Stimulated activated CD8-positive, alpha-beta memory T cell treated with anti-CD3 and anti-CD28 coated beads, Interleukin-12 subunit alpha, Interleukin-12 subunit beta, amount 100 ng/mL, for 4 hours (primary cell): ENCODE measurements at places on chromosomes 7 and 10.

GRCh38 chr7:21547501-21547900 is 4.7 kb downstream of the DNAH11 start:
- no peak for DNase-seq

DNA sequence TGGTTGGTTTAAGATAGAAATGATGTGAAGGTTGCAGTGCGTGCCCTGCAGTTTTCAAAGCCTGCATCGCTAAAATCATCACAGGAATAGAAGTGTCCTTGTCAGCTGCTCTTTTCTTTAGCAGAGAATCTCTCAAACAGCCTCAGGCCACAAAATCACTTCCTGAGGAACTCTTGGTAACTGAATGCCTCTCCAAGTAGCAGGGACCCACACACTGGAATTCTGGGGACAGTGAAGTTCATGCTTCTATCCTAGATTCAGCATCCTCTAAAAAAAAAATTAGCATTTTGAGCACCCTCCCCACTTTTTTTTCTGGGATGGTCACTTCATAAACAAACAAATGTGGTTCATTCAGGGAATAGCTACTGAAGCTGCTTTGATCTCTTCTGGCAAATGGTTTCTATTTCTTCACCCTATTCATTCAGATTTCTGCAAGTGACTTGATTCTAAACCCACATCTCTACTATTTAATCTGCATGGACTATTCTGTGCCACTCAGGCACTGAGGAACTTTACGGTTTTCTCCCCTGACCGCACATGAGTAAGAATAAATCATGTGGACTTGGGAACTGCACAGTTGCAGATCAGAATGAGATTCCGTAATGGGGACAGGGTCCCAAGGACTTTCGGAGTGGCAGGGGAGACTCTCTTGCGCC is 306.9 kb downstream of the FRMD4A start:
- no peak for DNase-seq

DNA sequence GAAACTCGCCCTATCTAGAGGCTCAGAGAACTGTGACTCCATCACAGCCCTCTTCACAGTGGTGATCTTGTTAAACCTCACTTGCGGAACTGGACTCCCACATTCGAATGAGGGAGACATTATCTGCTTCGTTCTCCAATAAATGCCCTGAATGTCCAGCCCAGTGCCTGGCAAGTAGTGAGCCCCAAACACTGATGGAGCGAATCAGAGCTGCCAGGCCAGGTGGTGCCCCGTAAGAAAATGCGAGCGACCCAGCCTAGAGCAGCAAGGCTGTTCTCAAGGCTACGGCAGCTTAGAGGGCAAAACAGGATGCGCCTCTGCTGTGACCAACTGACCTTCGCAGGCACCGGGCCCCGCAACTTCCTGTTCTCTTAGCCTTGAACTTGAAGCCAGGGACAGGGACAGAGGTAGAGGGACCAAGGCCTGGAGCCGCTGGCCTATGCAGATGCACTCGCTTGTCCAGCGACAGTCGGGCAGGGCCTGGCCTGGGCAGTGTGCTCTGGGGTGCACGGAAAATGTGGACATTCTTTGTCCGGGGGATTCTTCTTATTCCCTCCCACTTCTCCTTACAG is 217.6 kb downstream of the TCERG1L start:
- DNase-seq: no peak

GRCh38 chr10:52645187-52645758 is 127.3 kb downstream of the MBL2 start:
- DNase-seq: no peak

- no peak for DNase-seq
These were observed 35.5 kb downstream of the SEMA3C start for GRCh38 chr7:80883154-80884025.

DNA sequence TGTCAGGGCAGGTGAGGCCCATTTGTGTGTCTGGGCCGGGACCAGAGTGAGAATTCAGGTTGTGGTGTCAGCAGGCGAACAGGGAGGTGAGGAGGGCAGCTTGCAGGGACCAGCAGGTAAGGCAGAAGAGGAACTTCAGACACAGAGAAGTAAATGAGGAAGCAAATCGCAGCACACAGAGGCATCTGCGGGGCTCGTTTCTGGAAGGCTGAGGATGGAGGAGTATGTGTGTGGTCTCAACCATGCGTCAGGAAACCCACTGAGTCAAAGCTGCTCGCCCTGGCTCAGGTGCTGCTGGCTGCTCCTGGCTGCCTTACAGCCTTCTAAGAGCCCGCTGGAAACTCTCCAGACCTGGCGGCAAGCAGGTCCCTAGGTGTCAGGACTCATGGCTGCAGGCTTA is 26.9 kb upstream of the PITRM1 start:
- DNase-seq: no peak

GRCh38 chr10:70958396-70958795 is 70.0 kb upstream of the PCBD1 start:
- DNase-seq: no peak

- no peak for DNase-seq
These were observed 55.1 kb downstream of the VCL start for GRCh38 chr10:74052994-74053393.

DNA sequence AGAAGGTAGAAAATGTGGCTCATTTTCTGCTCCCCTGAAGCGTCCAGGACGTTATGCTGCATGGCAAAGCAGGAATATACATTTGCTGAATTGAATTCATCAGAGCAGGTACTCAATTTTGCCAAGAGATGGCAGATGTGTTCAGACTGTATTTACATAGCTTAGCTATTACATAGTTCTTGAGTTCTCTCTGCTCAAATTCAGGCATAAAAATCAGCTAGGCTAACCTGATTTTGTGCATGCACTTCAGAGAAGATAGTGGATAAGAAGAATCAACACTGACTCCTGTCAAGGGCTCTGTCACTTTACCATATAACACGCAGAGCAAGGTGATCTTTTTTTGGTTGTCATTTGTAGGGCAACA is 209.2 kb upstream of the FAM3C start:
- DNase-seq: no peak

DNA sequence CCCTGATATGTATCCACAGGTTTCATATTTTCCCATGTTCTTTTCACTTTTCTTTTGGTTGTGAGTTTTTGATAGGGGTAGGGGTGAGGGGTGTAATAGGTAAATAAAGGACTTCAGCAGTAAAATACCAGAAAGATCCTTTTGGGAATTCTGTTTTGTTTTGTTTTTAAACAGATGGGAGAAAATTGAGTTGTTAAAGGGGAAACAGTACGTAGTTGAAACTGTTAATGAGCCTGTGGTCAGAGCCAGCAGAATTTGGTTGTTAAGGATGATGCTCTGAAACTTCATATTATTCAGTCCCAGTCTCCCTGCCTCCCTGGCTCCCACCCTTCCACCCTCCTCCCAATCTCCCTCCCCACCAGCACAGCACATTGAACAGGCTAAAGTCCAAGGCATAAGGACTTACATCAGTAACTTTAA is 195.9 kb downstream of the CREB5 start:
- no peak for DNase-seq

DNA sequence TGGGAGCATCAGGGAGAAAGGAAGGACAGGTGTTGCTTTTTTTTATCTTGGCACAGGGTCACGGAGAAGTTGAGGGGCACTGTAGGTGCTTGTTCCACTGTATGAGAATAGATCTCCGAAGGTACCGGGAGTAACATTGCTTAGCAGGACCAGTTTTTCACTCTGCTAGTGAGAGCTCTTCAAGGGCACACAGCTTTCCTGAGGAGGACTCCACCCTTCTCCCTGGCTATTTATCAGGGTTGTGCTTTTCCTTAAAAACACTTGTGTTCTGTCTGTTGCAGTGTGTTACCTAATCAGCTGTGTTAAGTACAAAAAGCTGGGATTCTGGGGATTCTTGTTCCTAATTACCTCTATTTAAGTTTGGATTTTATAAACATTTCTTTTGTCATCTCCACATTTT is 160.5 kb downstream of the SND1 start:
- DNase-seq: no peak

DNA sequence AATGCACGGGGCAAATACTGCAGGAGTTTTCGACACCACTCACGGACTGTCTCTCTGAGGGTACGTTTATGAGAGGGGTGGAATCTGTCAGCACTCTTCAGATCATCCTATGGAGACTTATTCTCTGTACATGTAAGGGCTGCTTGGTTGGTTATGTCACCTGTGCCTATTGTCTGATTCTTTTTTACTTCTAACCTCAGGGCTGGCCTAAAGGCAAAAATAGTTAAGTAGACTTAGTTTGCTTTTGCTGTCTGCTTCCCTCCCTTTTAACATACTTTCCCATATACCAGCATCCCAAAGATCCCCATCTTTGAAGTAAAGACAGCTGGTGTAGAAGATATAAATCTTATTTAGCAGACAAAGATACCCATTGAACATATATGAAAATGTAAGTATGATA is 105.9 kb downstream of the PRKG1 start:
- DNase-seq: no peak

DNA sequence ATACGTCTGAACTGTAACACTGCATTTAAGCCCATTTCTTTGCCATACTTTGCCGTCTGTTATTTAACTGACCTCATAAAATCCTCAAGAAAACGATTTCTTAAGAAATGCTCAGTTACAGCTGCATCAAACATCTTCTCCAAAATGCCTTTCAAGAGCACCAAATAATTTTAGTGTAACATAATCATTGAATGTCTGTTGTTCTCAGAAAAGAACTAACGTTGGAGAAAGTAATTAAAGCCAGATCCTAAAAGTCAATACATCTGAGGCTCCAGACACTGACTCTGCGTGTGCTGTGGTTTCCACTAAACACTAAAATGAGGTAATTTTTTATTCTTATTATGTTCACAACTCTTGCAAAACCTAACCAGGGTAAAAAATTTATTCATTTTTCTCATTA is 63.7 kb upstream of the LRRC17 start:
- no peak for DNase-seq

DNA sequence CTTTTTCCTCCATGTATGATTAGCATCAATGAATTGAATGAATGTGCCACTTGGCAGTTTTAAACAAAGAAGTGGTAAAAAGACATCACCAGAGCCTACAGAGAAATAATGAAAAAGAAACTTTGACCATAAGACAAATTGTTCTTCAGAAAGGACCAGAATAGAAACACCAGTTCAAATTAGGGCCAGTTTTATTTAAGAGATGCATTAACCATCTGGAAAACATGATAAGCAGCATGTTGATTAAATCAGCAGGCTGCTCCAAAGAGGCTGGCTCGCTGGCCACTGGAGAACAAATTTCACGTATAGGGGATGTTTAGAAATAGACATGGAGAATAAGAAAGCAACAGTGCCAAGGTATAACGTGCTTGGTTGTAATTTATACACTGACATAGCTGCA is 242.3 kb upstream of the AOAH start:
- no peak for DNase-seq

DNA sequence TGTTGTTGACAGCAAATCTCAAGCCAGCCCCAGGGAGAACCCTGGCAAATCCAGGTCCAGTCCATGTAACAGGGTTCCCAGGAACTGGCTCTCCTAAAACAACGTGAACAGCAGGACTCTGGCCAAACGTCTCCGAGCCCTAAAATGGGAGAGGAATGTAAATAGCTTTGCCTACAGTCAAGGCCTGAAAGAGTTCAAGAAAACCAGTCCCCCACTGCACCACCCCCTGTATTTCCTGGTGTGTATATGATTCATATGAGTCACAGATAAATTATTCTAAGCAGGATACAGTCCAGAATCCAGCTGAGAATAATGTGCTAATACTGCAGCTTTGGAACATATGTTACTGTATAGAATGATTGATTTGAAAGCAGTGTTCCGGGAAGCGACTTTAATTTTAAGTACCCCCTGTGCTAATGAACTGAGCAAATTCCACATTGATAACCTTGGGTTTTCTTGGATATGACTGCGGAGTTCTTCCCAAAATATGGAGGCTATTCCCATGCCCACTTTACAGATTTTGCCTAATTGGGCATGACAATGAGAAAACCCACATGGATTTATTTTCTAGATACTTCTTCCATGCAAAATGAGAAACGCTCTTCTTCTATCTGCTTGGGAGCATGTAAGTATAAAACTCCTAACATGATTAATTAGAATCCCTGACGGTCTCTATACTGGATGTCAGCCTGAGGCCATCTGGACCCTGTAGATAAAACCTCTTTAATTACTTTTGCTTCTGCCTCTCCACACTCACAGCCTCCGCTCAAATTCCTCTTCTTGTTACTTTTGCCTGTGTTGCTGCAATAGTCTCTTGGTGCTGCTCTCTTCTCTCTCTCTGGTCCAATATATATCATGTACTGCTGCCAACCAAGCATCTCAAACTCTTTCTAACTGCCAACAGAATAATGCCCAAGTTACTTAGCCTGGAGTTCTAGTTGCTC is 50.2 kb downstream of the LAMB4 start:
- DNase-seq: no peak

GRCh38 chr7:71694665-71695064 is 562.7 kb downstream of the GALNT17 start:
- no peak for DNase-seq

DNA sequence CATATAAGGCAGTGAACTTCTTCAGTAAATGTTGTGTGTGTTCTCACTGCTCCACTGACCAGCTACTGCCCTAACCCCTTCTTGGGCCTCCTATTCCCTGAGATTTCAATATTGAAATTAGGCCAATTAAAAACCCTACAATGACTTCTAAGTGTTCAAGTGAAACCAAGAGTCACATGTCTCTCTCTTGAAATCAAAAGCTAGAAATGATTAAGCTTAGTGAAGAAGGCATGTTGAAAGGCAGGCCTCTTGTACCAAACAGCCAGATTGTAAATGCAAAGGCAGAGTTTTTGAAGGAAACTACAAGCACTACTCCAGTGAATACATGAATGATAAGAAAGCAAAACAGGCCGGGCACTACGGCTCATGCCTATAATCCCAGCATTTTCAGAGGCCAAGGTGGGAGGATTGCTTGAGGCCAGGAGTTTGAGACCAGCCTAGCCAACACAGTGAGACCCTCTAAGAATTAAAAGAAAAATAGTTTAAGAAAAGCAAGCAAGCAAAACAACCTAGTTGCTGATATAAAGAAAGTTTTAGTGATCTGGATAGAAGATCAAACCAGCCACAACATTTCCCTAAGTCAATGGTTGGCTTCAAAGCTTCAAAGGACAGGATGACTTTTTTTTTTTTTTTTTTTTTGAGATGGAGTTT is 22.3 kb downstream of the BRAF start:
- DNase-seq: no peak

DNA sequence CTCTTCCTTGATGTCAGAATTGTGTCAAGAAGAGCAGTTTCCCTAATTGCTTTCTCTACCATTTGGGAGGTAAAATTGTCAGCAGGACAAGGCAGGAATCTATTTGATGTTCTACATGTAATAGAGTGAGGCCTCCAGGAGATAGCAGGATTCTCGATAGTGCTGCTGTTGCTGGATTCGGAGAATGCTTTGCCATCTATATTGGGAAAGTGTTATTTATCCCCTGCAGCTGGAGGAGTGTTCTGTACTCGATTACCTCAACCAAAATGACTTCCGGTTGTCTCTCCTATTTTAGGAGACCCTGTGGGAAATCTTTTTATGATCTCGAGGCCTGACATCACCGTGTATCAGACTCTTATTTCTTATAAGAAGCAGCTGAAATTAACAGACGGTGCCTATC is 217.1 kb downstream of the TMEM178B start:
- DNase-seq: no peak

- DNase-seq: no peak
These were observed 184.0 kb upstream of the RNF32 start for GRCh38 chr7:156456503-156457115.

GRCh38 chr7:148356303-148356702 is 234.3 kb upstream of the C7orf33 start:
- DNase-seq: no peak
